ENCODE measurements at places on chromosomes 5 and 9.

GRCh38 chr9:98572054-98572627, 136.6 kb downstream of the GABBR2 start:
- no peak for DNase-seq

DNA sequence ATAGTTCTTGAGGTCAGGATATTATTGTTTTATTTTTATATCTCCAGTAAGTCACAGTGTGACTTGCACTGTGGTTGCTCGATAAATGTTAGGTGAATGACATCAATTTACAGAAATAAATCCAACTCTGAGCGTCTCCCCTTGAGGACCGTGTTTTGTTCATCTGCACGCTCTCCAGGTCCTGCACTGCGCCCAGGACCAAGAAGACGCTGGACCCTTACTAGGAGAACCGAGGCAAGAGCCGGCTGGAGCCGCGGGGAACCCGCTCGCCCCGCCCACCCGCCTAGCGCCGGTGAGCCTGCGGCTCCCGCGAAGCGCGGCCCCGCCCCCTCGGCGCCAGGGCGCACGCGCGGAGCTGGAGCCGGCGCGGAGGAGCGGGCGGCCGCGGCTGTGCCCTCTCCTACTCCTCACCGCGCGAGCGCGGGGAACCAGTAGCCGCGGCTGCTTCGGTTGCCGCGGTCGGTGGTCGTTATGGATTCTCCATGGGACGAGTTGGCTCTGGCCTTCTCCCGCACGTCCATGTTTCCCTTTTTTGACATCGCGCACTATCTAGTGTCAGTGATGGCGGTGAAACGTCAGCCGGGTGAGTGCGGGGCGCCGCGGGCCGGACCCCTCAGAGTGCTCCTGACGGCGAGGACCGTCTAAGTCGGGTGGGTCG, at the start of gene TMEM38B:
TMEM38B (plus strand) TSS at position 352 of the 658 bp plus-strand sequence; CDS start at position 472, 120 bp downstream.
- DNase-seq: peak; percentile 38

DNA sequence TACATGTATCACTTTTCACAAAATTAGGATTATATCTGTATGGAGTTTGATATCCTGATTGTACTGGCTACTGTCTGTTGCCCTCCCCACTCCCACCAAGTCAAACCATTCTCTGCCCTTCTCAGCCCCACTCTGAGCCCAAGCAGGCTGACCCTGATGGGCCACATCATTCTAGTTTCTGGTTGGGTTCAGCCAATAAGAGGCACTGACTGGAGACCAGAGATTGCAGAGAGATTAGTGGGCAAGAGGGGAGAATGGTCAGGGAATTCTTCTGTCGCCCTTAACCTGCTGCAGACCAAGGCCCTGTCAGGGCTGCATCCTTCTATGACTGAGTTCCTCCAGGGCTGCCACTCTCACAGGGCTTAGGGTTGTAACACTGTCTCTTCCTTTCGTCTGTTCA, 2.7 kb downstream of the HSPB3 start:
- DNase-seq: no peak

GRCh38 chr5:69374911-69375446, 5.4 kb downstream of the RAD17 start:
- no peak for DNase-seq

GRCh38 chr9:86695910-86696424, 251.3 kb downstream of the GAS1 start:
- no peak for DNase-seq

DNA sequence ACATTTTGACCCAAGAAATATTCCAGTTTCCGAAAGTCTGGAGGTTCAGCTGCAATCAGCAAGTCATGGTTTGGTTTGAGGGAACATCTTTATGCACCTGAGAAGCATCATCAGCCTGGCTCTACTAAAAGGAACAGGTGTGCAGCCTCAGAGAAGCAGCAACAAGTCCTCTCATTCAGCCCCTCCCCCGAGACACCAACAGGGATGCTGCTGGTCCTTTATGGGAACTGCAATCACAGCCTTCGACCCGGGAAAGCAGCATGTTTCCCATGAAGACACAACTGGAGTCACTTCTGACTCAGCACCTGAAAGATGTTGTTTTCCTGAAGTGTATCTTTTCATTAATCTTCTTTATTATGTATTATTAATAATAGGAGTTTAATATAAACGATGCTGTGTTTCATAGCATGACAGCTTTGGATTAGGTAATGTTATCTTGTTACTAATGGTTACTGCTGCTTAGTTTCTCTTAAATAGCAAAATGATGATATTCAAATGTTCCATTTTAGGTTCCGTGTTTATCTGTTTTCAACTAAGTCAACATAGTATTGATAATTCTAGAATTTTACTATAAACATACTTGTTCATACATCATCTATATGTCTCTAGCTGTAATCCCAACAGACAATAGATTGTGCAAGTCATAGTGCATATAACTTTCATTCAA, 15.6 kb upstream of the NREP start:
- DNase-seq: no peak

DNA sequence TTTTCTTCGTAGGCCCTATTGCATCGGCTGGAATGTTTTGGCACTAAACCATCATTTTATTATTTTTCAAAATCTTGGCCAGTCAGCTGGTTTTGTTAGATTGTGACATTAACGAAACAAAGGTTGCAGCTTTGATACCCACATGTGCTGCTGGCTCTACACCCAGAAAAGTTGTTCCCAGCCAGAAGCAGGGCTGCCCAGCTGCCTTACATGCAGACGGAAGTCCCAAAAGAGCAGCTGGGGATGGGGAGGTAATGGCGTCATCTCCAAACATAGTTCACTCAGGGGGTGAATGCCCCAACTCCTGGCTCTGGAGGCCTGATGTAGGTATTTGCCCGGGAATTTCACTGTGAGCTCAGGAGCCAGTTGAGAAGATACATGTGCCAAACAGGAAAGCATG, 23.3 kb downstream of the TMEM171 start:
- no peak for DNase-seq

- DNase-seq: no peak
Observed at GRCh38 chr5:40775846-40776657, 20.3 kb upstream of the TTC33 start.

Measured in H1 (cell line).